ENCODE measurements at places on chromosomes 11 and 22.

GRCh38 chr22:48594757-48595510, 1232.7 kb downstream of the BRD1 start:
- DNase-seq: no peak

- no peak for DNase-seq
These were observed 62.8 kb upstream of the CAPRIN1 start for GRCh38 chr11:33988586-33989370.

DNA sequence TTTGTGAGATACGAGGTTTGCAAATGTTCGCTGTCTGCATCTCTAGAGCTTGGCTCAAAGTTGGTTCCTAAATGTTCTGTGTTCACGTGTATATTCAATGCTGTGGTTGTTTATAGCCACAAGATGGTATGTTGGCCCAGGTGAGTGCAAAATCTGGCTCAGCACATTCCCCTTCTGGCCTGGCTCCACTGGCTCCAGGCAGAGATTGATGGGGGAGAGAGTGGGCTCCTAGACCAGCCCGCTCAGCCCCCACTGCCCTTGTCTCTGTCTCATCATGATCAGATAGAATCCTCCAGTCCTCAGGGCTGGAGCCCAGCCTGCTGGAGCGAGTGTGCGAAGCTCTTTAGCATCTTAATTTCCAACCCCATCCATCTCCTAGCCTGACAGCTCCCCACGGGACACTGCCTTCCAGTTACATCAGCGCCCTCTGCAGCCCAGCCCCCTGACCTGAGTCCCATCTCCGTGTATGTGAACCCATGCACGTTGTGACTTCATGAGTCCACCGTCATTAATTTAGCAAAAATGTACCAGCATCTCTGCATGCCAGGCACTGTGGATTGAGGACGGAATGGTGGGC, 2.0 kb downstream of the P2RX3 start:
- no peak for DNase-seq

GRCh38 chr11:103051151-103051801, 40.7 kb downstream of the DCUN1D5 start:
- DNase-seq: no peak

GRCh38 chr22:37968452-37969251, 15.2 kb downstream of the POLR2F start:
- DNase-seq: no peak

GRCh38 chr11:87422566-87422965, 384.8 kb downstream of the TMEM135 start:
- DNase-seq: no peak

- DNase-seq: no peak
These were observed 9.1 kb downstream of the SLC3A2 start for GRCh38 chr11:62889484-62890437.

DNA sequence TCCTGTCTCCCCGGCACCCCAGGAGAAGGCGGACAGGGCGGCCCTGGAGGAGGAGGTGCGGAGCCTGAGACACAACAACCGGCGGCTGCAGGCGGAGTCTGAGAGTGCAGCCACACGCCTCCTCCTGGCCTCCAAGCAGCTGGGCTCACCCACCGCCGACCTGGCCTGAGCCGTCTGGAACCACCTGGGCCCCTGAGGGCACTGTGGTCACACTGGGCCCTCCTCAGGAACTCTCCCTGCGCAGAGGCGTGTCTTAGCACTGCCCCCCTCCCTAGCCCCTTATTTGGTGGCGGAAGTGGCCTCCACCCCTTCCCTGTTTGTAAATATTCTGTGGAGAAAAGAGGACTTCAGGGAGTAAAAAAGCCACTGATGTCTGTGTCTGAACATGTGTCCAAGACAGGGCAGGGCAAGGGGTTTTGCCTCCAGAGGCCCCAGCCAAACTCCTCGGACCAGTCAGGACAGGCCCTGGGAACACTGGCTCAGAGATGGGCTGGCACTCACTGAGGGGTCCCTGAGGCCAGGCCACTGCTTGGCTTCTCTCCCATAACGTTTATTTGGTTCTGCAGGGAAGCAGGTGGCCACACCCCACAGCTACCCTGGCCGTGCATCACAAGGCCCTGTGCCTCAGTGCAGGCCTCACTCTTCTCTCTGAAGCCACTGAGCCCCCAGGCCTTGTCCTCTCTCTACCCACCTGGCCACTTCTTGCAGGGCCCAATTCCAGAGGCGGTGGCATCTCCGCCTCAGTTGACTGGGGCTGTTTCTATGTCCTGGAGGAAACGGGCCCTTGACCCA, 12.0 kb downstream of the RELA start:
- DNase-seq: no peak

- DNase-seq: no peak
These were observed 25.4 kb downstream of the COA4 start for GRCh38 chr11:73851046-73851764.

GRCh38 chr11:32267679-32268187, 167.6 kb downstream of the WT1 start:
- DNase-seq: no peak

DNA sequence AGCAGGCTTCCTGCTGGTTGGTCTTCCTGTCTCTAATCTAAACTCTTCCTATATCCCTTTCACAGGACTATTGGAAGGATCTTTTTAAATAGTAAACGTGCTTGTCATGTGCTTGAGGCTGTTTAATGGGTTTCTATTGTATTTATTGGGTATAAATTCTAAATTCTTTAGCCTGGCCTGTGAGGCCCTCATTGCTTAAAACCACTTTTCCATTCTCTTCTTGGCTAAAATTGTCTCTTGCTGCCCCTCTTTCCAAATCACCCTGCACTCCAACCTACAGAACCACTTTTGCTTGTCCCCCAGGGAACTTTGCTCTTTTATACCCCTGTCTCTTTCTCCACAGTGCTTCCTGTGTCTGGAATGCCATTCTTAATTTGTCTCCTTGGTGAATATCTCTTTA, 46.4 kb upstream of the MUC15 start:
- DNase-seq: no peak

- no peak for DNase-seq
These were observed 890.5 kb upstream of the ANO3 start for GRCh38 chr11:25441421-25441820.
